WTC11 (cell line): ENCODE measurements at places on chromosomes 2 and 18.
A peak's percentile ranks its signal among the peaks of the same experiment; 100 is the strongest.

- no peaks in the 10 kb centered on the region for H3K36me3 ChIP-seq
- no peak overlapping the region for H3K27ac ChIP-seq
- peaks cover 21% of the 10 kb centered on the region for H3K4me1 ChIP-seq
- H3K27me3 ChIP-seq = peaks cover 59% of the 10 kb centered on the region
These were observed 80.6 kb downstream of the EN1 start for GRCh38 chr2:118766871-118767270.

- no peaks in the 10 kb centered on the region for H3K36me3 ChIP-seq
- H3K27me3 ChIP-seq = no peaks in the 10 kb centered on the region
- no peak overlapping the region for H3K4me3 ChIP-seq
- DNase-seq = no peak
- H3K4me1 ChIP-seq = peaks cover 2% of the 10 kb centered on the region
- no peak overlapping the region for H3K27ac ChIP-seq
These were observed 31.4 kb upstream of the IL37 start for GRCh38 chr2:112879491-112880041.

- H3K27me3 ChIP-seq = peaks cover 32% of the 10 kb centered on the region
- DNase-seq = peak; percentile 65
- H3K27ac ChIP-seq = no peak overlapping the region
- H3K36me3 ChIP-seq = no peaks in the 10 kb centered on the region
- H3K4me3 ChIP-seq = peak overlapping the region; percentile 52
These were observed 14.1 kb upstream of the GMPPA start for GRCh38 chr2:219484343-219485200.

DNA sequence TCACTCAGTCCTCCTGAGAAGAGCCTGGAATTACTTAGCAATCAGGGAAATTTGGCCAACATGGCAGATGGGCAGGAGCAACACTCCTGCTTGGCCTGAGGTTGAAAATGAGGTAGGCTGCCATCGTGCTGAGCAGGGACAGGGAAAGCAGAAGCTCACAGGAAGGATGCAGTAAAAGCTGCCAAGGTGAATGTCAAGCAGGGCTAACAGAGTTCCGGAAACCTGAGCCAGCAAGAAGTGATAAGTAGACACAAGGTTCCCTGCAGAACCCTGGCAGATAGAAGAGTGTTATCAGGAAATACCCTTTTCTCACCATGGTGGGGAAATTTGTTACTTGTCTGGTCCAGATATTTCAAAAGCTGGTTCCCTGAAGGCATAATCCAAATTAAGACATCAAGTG is 454.3 kb upstream of the MEX3C start:
- no peaks in the 10 kb centered on the region; the same call in 1 of the 2 replicates for H3K27me3 ChIP-seq
- peaks cover 38% of the 10 kb centered on the region for H3K4me1 ChIP-seq
- H3K36me3 ChIP-seq = no peaks in the 10 kb centered on the region
- no peak for DNase-seq
- no peak overlapping the region for H3K27ac ChIP-seq
